ENCODE measurements at places on chromosomes 7 and 10.

DNA sequence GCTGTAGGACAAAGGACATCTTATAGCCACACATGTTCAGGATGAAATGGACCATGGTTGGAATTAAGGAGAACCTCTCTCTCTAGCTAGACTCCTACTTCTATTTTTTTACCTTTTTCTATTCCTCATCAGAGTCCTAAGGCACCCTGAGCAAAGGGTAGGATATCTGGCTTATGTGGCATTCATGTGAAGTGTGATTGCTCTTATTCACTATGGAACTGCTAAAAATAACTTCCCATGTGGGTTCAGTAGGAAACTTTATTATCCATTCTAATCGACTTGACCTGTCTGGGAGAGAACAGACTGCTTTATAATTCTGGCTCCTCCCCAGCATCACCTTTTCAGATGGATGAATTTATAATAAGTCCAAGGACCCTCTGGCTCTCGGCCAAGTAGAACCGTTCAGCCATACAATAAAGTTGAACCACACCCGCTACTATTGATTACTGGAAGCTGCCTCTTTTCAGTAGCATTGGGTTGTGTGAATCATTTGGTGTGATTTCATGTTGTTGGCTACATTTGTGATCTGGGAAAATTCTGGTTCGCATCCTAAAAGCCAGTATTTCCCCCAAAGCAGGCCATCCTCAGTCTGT is 117.5 kb downstream of the NRF1 start:
- DNase-seq, result no peak

DNA sequence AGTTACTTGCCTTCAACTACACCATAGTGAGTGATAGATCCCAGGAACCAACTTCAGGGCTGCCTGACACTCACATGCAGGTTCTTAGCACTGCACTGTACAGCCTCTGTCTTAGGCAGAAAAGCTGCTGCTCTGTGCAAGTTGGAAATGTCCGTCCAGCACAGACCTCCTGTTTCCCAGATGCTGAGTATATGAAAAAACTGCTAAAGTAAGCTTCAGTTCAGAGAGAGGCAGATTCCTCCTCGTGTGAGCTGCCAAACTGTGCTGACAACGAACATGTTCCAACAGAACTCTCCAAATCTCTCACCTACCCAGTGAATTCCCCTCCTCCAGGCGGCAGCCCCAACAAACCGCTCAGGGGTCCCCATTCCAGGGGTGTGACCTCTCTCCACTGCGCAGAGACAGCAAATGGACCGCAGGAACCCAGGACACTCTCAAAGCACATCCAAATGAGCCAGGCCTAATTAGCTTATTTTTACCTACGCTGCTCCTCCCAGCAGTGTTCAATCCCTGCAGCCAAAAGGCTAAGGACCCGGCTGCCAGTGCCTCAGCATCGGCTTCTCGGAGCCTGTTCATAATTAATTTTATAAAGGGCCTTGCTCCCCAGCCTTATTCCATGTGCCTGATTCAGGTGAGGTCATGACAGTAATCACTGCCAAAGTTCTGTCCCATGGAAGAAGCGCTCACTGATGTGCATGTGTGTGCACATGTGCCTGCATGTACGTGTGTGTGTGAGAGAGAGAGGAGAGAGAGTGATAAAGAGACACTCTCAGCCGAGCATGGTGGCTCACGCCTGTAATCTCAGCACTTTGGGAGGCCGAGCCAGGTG is 159.5 kb upstream of the AUTS2 start:
- no peak for DNase-seq

DNA sequence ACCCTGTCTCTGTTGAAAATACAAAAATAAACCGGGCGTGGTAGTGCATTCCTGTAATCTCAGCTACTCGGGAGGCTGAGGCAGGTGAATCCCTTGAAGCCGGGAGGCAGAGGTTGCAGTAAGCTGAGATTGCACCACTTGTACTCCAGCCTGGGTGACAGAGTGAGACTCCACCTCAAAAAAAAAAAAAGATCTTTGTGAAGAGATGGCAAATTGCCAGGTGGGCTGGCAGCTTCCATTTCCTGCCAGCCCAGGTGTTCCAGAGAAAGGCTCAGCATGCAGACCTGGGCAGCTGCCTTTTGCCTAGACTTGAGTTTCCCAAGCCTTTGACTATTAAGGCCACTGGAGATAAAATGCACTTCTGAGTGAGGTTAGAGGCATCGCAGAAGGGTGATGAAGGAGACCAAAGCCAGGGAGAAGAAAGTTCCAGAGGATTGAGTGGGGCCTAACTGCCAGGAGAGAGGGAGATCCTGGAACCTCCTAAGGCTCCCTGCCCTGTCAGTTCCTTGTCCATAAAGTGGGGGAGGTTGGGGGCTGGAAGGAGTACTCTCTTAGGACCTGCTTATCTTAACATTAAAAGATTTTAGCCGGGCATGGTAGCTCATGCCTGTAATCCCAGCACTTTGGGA is 10.0 kb upstream of the DDIT4 start:
- no peak for DNase-seq

DNA sequence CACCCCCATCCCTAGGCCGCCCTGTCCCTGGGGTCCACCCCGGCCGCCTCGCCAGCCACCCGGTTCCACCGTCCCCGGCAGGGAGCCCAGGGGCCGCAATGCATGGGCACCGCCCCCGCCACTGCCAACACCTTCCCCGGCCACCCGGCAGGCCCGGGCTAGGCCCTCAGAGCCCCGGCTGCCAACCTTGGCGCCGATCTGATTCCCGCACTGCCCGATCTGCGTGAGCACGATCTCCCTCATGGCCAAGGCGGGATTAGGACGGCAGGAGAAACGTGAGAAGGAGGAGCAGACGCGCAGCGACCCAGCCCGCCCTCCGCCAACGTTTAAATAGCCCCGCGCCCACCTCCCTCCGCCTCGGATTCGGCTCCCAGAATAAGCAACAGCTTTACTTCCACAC is at the start of gene TUBB8:
Gene TUBB8, minus strand, starts transcription at position 301 of the 400 bp plus-strand sequence. Its CDS starts 58 bp downstream, at position 243.
- no peak for DNase-seq

DNA sequence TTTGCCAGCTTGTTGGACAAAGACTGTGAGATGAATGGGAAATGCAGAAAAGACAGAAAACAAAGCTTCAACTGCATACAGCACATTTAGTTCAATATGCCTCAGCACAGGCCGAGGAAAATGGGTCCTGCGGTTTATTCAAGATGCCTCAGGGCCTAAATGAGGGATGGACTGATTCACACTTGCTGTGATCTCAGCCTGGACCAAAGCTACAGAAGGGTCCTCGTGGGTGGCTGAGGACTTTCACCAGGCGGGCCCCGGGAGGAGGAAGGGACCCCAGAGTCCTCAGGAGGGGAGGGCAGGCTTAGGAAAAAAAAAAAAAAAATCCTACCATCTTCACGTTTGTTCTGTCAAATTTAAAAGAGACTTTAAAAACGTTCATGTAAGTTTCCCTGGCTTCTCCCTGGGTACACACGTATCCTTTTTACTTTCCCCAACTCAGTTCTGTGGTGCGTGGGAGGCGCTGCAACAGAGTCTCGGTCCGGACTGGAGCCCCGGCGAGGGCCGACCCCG is 624 bp upstream of the ZNF783 start:
- DNase-seq, result no peak

GRCh38 chr7:149725426-149725821 is 48.0 kb downstream of the ZNF467 start:
- no peak for DNase-seq

- DNase-seq, result no peak
Observed at GRCh38 chr10:60849217-60849616, 70.9 kb downstream of the CDK1 start.
